PC-3 (cell line): ENCODE measurements at places on chromosomes 3 and 15.

- no peaks in the 10 kb centered on the region for H3K27me3 ChIP-seq
- H3K4me1 ChIP-seq, result peaks cover 19% of the 10 kb centered on the region
- H3K36me3 ChIP-seq, result no peaks in the 10 kb centered on the region; the same call in 1 of the 2 replicates
- H3K27ac ChIP-seq, result no peak overlapping the region
- H3K4me3 ChIP-seq, result no peak overlapping the region
- DNase-seq, result peak; percentile 78
These were observed 250.5 kb downstream of the UACA start for GRCh38 chr15:70512772-70513362.

- no peak overlapping the region for H3K27ac ChIP-seq
- H3K36me3 ChIP-seq, result no peaks in the 10 kb centered on the region
- no peak for DNase-seq
- peaks cover 8% of the 10 kb centered on the region for H3K4me1 ChIP-seq
- H3K4me3 ChIP-seq, result no peak overlapping the region
These were observed 145.1 kb downstream of the MAGI1 start for GRCh38 chr3:65893631-65894030.

DNA sequence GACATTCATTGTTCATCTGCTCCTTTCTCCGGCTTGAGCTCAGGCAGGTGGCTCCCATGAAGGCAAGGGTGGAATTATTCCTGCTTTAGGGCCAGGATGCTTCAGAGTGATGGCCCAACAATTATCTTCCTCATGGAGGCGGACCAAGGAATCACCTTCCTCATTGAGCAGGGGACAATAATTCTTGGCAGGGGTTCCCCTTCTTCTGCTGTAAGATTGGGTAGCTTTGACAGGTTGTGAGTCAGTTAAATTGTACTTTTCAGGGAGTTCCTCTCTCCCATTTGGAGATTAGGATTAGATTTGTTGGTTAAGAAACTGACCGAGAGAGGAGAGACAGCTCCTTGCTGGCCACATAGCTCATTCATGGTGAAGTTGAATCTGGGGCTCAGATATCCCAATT, 31.4 kb upstream of the CD47 start:
- no peaks in the 10 kb centered on the region for H3K36me3 ChIP-seq
- DNase-seq, result no peak
- H3K4me3 ChIP-seq, result no peak overlapping the region

DNA sequence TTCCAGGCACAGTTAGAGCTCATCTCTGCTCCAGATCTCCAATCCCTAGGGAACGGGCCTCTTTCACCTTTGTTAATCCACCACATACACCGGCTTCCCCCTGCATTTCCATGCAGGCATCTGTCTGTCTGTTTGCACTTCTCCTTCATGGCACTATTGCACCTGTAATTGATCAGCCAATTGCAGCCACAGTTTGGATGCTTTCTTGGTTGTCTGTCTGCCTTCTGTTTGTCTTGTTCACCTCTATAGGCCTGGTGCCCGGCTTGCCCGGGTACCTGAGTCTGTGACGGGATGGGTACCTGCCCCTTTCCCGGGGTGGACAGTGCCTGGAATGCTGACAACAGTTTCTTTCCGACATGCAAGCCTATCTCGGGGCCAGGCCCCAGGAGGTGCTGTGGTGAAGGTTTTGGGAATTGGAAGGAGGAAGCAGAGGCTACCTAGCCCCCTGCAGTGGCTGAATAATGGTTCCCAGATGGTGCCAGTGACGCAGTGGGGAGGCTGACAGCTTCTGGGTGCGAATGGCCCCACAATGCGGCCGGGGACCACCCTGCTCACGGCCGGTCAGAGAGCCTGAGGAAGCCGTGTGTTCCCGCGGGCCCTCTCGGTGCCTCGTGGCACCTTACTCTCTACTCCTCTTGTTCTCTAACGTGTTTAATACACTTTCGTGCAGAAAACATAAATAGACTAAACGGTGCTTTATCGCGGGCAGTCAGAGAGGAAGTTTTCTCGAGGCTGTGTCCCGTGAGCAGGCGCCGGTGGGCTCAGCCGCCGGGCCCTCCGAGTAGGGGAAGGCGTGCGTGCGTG, 31.3 kb upstream of the RAB6B start:
- no peaks in the 10 kb centered on the region for H3K4me1 ChIP-seq
- H3K36me3 ChIP-seq, result no peaks in the 10 kb centered on the region
